ENCODE measurements at places on chromosomes 11 and 22.

DNA sequence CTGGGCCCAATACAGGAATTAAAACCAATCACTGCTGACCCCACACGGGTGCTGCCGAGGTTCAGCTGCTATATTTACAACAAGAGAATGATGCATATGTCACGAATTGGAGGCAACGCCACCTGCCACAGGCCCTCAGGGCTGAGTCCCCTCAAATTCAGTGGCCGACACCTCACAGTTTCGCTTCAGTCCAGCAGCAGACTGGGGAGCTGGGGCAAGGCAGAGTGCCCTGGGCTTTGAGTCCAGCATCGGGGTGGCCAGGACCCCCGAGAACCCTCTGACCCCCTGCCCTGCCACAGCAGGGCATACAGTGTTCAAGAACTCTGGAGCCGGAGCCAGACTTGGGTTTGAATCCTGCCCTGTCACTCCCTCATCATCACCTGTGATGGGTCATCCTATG, 247.2 kb downstream of the CTTN start:
- DNase-seq: no peak

DNA sequence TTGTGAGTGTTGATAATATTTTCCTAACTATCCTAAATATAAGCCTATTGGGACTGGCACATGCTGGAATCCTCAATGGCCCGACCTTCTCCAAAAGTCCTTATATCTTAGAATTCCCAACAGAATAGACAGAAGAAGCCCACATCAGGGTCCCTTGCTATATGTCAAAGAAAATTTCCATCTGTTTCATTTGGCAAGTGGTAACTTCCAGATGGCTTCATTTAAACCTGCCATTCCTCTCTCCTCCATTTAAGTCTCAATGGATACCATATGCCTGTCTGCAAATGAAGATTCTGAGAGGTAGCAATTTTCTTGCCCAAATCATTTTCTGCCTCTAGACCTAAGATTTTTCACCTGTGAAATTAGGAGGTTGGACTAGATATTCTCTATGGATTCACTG, 73.1 kb upstream of the KCNA4 start:
- no peak for DNase-seq

GRCh38 chr22:36548606-36549005, 19.6 kb upstream of the EIF3D start:
- no peak for DNase-seq

GRCh38 chr11:120717623-120718022, 206.1 kb downstream of the GRIK4 start:
- DNase-seq: no peak

- peak; percentile 63 for DNase-seq
These were observed 60.0 kb downstream of the SLC22A12 start for GRCh38 chr11:64650923-64651523.

- DNase-seq: no peak
These were observed 687.2 kb downstream of the OPCML start for GRCh38 chr11:132844956-132845696.
